NCI-H1417 treated with DMSO at 0.1 percent for 48 hours (cell line): ENCODE measurements at places on chromosomes 1 and 21.

DNA sequence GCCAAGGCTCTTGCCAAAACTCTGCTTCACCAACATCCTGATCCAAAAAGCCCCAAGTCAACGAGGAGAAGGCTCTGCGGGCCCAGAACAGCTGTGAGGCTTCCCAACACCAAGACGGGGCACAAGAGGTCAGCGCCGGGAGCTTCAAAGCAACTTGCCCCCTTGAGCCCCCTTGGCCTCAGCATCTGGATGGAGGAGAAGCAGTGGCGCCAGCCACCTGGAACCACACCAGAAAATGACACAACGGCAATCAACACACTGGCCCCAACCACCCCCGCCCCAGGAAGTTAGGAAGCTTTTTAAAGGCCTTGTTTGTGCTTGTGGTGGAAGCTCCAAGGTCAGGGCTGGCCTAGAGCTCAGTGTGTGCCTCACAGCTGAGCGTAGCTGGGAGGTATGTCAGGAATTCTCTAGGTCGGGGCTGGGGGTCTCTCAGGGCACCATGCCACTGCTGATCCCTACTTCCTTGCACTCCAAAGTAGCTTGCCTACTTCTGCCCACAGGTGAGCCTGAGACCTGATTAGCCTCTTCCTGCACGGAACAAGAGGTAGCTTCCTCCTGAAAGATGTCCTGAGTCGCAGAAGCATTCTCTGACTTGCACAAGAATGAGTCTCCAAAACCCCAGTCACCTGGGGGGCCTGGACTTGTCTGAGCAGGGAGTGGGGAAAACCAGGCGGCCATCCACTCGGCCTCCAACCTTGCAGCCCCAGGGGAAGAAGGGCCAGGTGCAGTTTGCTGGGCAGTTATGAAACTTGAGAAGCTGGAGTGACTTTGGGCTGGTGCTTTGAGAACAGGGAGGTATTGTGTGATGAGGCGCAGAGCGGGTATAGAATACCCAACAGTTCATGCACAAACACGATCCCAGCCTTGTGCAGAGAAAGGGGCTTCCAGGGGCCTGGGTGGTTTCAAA, 9.7 kb upstream of the SRP9 start:
- DNase-seq = no peak

GRCh38 chr1:200435200-200435780, 25.5 kb upstream of the ZNF281 start:
- DNase-seq = no peak

DNA sequence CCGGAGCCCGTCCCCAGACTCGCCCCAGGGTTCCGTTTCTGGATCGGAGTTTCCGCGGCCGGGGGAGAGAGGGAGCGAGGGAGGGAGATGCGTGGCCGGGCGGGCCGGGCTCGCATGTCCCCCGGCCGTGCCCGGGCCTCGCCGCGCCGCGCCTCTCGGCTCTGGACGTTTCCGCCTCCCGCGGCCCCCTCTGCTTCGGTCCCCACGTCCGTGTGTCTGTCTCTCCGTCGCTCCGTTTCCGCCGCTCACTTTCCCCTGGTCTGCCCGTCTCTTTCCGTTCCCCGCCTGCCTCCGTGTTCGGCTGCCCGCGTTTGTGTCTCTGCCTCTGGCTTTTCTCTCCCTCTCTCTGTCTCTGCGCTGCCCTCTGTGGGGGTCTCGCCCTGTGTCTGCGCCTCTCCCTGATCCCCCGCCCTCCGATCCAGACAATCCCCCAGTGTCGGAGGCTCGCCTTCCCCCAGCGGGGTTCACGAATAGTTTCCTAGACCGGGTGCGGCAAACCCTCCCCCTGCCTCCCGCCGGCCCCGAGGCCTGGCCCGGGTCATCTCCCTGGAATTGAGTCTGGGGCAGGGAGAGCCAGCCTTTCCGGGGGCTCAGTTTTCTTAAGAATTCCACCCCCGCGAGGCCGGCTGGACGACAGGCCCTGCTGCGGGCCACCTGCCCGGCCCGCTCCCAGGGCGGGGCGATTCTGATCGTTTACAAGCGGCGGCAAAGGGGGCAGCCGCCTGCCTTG, 735 bp downstream of the NBL1 start:
- DNase-seq = no peak

GRCh38 chr1:12040457-12041051, 21.3 kb downstream of the MIIP start:
- DNase-seq = no peak

DNA sequence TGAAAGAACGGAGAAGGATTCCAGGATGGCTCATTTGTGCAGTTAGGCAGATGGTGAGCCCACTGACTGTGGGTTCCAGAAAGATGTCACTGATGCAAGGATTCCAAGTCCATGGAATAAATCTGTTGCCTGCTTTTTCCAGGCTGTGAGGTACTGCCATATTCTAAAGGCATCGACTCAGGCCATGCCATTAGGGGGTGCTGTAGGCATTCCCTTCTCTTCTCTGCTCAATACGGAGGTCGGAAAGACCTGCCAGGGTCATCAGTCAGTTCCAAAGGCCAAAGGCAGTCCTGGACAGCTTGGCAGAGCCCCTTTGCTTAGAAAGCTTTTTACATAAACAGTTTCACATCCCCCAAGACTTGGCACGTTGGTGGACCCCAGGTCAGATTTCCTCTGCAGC, 31.7 kb upstream of the TMEM125 start:
- DNase-seq = no peak

GRCh38 chr1:77543822-77544448, 138.5 kb downstream of the ZZZ3 start:
- DNase-seq = no peak

GRCh38 chr1:30868833-30869435, 39.6 kb downstream of the SDC3 start:
- no peak for DNase-seq

GRCh38 chr21:44424608-44425306, 30.6 kb upstream of the LRRC3 start:
- no peak for DNase-seq

DNA sequence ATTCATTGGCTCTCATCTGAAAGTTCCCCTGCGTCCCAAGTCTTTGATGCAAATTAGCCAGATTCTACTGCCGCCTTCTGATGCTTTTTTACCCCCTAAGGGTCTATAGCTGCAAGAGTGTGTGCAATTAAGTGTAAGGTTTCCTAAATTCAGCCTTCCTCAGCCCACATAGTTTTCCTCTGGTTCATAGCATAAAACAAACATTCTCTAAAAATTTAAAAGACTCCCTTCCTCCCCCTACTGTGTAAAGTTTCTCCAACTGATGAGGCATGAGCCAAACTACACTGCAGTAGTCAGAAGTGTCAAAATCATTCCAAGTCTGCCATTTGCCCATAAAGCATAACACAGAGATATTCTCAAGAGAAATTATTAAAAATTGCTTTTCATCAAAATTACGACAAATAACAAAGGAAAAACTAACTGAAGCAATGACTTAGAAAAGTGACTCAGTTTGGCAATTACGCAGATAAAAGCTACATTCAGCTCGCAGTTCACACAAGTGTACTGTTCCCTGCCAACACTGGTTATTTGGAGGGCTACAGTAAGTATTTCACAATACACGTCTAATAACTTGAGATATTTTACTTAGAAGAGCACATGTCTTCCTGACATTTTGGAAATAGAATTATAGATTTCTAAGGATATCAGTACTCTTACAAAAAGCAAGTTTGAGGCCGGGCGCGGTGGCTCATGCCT, 15.4 kb downstream of the KCNH1 start:
- DNase-seq = no peak

DNA sequence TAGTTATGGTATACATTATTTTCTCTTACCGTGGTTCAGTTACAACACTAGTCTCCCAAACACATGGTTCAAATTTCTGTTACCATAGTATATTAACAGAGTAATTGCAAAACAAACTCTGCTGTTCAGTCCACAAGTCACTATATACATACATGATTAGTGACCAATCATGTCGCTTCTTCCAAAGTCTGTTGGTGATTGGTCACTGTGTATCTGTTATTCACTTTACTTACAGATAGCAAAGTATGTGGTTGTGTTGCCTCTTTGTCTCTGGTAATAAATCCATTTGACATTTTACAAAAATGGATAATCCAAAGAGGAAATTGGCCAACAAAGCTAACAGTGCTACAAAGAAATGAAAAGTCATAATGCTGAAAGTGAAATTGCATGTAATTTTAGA, 107.2 kb downstream of the RABGAP1L start:
- no peak for DNase-seq

GRCh38 chr1:76330991-76331603, 256.6 kb downstream of the ST6GALNAC3 start:
- DNase-seq = no peak

GRCh38 chr1:151061704-151062103, 1.5 kb downstream of the MLLT11 start:
- no peak for DNase-seq

GRCh38 chr1:186925881-186926669, 97.3 kb downstream of the PLA2G4A start:
- DNase-seq = no peak

- no peak for DNase-seq
Observed at GRCh38 chr1:4172644-4173599, 272.9 kb upstream of the C1orf174 start.

- DNase-seq = no peak
Observed at GRCh38 chr21:26851109-26851944, 6.1 kb upstream of the ADAMTS1 start.

DNA sequence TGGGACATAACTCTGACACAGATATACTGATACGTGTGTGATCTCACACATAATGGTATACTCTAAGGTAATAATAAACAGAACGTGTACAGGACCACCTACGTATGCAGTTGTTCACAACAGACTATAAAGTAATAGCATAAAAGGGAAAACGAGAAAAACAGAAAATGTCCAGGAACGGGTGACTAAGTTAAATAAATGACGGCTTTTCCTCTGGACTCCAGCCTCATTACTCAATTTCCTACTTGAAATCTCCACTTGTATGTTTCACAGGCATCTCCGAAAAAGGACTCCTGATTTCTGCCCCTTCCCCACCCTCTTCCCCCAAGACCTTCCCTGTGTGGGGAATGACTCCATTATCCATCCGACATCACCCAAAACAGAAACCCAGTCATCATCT, 95.1 kb downstream of the JAK1 start:
- no peak for DNase-seq

GRCh38 chr1:94527447-94528031, 14.0 kb downstream of the F3 start:
- peak; percentile 11 for DNase-seq

GRCh38 chr1:213931836-213932235, 55.9 kb upstream of the PROX1 start:
- no peak for DNase-seq

GRCh38 chr1:195714248-195714647, 894.0 kb downstream of the KCNT2 start:
- no peak for DNase-seq

- no peak for DNase-seq
Observed at GRCh38 chr1:66729119-66729518, 23.1 kb upstream of the DYNLT5 start.

DNA sequence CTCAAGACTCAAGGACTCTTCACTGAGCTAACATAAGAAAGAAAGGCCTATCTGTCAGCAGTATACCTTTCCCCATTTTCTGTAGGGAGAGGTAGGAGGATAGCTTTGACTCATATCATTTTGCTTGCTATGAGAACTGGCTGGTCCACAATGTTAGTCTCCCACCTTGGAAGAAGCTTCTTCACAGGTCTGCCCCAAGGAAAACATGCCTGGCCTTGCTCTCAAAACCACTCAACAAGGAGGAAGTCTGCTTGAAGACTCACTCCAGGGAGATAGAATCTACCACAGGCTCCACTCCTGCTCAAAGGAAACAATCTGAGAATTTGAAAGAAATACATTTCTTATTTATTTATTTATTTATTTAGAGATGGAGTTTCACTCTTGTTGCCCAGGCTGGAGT, 29.5 kb upstream of the LAMC1 start:
- no peak for DNase-seq

- DNase-seq = no peak
Observed at GRCh38 chr21:36835383-36835795, 131.1 kb downstream of the HLCS start.

DNA sequence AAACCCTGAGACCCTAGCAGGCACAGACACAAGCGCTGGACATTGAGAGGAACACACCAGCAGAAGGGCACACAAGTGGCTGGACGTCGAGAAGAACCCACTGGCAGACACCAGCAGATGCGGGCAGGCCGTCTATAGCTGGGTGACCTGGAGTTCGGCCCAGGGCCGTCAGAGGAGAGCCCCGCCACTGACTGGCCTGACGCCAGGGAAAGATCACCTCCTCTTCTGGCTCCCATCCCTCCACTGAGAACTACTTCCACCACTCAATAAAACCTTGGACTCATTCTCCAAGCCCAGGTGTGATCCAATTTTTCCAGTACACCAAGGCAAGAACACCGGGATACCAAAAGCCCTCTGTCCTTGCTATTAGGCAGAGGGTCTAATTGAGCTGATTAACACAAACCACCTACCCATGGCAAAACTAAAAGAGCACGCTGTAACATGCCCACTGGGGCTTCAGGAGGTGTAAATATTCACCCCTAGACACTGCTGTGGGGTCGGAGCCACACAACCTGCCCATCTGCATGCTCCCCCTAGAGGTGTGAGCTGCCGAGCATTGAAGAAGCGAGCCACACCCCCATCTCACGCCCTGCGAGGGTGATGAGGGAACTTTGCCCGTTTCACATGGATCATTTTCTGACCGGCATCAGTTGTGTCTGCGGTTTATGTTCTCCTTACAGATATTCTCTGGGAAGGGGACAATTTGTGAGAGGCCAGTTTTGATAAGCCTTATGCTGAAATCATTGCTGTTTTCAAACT, 104.8 kb downstream of the HLX start:
- no peak for DNase-seq

- no peak for DNase-seq
Observed at GRCh38 chr1:22402356-22403053, 49.1 kb upstream of the ZBTB40 start.

DNA sequence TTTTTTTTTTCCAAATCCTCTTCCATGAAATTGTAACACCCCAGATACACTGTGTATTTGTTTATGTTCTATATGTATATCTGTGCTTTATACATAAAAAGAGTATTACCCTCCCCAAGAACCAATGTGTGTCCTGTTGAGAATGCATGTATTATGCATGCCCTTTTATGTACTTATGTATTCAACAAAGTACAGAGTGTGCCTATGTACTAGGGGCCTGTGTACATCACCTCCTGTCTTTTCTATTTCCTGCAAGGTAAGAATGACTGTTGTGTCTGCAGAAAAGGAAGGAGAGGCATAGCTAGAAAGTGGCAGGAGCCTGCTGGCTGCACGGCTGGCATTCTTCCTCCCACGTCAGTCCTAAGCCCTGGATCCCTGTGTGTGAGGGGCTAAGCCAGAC, 7.0 kb downstream of the TMEM61 start:
- no peak for DNase-seq
